ENCODE measurements at places on chromosomes 13 and 19. TPM values are rescaled to one million over a fixed set of nuclear protein-coding genes. Genes with fewer than 3 reads are reported as not detected.

Gene ZNF66
- total RNA-seq, result 7.4 TPM

Gene ATP4B
- total RNA-seq, result not detected

Gene SPRED3
- 1.3 TPM for total RNA-seq

Gene NBEA
- total RNA-seq, result 1.1 TPM

Gene RPS28
- 2,201 TPM for total RNA-seq

Gene SLC46A3
- 11.0 TPM for total RNA-seq

Gene LYPD3
- total RNA-seq, result 12.7 TPM

Gene ZNF416
- total RNA-seq, result 4.4 TPM

Gene ELAVL3
- total RNA-seq, result not detected

Data from CD4-positive, CD25-positive, alpha-beta regulatory T cell (primary cell).